ENCODE measurements at places on chromosomes 1 and 21. TPM values are rescaled to one million over a fixed set of nuclear protein-coding genes. Genes with fewer than 3 reads are reported as not detected.

The SPATA21 gene
- not detected for total RNA-seq

The LCE3E gene
- not detected for total RNA-seq

The FCGR3B gene
- 2.6 TPM for total RNA-seq

The REG4 gene
- total RNA-seq, result not detected

The ARTN gene
- 0.75 TPM for total RNA-seq

All from right atrium auricular region (tissue), 2 donors.